Stimulated activated effector memory CD8-positive, alpha-beta T cell treated with anti-CD3 and anti-CD28 coated beads, Interleukin-12 subunit alpha, Interleukin-12 subunit beta, amount 100 ng/mL, for 72 hours (primary cell): ENCODE measurements at places on chromosomes 7 and 10.
A peak's percentile ranks its signal among the peaks of the same experiment; 100 is the strongest.

DNA sequence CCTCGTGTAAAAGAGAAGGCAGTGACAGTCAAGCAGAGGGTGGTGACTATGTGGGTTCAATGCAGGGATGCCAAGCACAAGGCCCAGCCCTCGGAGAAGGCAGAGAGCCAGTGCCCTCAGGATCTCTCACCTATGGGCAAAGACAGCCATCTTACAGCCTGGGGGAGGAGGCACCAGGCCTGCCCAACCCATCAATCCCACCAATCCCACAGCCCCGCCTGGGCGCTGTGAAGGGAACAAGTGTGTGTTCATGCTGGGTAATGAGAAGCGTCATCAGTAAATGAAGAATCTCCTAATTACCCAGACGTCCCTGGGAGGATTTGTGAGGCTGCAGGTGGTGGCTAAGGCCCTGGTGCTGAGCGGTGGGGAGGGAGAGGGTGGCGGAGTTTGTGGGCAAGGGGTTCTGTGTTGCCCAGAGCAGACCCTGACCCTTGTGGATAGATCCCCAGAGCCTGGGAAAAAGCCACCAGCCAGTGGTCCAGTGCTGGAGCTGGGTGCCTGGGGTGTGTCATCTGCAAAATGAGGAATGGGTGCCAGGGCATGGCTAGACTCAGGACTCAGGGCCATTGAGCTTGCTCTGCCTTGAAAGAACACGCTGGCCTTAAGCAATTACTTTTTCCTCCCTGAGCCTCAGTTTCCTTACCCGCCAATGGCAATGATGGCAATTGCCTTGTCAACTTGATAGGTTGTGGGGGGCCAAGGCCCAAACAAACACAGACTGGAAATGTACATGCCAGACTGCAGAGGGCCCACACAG is 128.1 kb upstream of the UNC5B start:
- peak; percentile 30 for DNase-seq

DNA sequence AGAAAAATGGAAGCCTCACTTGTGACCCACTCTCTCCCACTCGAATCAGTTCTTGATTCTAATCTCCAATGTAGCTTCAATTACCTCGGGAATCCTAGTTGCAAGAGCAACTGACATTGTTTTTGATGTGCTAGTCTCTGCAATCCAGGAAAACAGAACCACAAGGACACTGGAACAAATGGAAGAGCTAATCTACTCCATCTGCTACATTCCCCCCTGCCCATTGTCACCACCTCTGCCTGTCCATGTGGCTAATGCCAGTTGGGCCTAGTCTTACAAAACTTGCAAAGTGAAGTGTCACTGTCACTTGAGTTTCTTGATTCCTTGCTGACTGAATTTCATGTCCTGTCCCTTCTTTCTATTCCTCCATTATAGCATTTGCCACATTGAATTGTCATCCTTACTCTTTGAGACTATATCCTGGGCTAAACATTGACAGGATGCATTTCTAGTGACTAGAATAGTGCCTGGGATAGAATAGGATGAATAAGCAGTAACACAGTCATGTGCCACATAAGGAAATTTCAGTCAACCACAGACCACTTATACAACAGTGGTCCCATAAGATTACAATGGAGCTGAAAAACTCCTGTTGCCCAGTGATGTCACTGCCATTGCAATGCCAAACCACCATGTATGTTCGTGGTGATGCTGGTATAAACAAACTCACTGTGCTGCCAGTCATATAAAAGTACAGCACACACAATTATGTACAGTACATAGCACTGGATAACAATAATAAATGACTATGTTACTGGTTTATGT is 13.5 kb downstream of the GCC1 start:
- no peak for DNase-seq

- no peak for DNase-seq
These were observed 227.6 kb downstream of the HPSE2 start for GRCh38 chr10:99008054-99008453.

GRCh38 chr10:44890696-44891563 is 20.2 kb upstream of the TMEM72 start:
- no peak for DNase-seq

DNA sequence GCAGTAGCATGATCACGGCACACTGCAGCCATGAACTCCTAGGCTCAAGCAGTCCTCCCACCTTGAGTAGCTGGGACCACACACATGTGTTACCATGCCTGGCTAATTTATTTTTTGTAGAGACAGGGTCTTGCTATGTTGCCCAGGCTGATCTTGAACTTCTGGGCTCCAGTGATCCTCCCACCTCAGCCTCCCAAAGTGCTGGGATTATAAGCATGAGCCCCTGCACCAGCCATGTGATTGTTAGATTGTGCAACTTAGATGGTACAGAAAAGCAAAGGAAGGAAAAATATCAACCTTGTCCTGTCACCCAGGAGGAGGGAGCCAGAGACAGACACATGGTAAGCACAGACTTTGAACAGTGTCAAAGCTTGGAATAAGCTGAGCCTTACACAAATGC is 73.5 kb downstream of the CCNY start:
- no peak for DNase-seq

- DNase-seq = no peak
These were observed 235.3 kb downstream of the CCDC3 start for GRCh38 chr10:12766223-12766622.

DNA sequence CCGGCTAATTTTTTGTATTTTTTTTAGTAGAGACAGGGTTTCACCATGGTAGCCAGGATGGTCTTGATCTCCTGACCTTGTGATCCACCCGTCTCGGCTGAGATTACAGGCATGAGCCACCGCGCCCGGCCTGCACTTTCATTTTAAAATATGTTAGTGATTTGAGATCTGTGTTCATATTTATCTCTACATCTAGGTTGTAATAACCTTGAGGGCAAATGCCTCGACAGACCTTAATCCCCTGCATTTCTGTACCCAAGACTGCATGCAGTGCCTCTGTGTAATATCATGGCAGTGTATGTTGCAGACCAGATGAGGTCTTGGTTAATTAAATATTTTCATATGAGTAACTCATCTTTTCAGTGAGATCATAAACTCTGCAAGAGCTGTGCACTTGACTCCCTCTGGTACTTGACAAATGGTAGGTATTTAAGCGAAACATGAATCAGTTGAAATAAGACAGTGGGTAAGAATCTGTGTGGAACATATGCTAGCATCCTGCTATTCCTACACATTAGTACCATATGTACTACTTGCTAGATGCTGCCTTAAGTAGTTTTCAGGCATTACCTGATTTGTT is 673.9 kb upstream of the ANKRD30A start:
- DNase-seq = no peak

- no peak for DNase-seq
These were observed 93.0 kb downstream of the ABCC2 start for GRCh38 chr10:99875473-99875872.

GRCh38 chr7:140726281-140726680 is 29.8 kb downstream of the NDUFB2 start:
- no peak for DNase-seq

DNA sequence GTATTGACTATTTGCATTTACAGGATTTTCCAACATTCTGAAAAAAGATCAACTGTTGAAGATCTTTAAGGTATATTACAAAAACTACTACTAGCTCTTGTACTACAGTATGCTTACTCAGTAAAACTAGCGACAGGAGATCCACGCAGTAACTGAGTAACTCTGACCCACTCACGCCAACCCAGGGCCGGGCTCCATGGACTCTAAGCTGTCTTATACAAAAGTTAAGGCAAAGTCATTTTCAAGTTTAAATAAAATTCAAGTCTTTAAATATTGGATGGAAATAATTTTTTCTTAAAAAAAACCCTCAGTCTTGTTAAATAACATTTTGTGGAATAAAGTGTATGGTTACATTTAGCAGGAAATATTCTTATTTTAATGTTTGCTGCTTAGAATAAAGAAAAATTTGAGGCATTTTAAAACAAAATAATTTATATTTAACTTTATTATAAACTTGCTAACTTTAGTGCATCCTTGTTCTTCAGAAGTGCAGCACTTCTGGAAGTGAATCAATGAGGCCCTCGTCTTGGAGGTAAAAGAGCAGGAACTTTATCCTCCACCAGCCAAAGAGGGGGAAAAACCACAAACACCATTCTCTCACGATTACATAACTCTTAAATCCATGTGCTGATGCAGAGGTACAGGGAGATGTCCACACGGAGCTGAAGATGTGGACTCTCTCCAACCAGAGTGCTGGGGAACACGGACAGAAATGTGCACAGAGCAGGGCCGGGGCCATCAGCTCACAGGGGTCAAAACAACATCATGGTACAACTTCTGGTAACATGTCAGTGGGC is 119.9 kb downstream of the LARP4B start:
- DNase-seq = no peak

DNA sequence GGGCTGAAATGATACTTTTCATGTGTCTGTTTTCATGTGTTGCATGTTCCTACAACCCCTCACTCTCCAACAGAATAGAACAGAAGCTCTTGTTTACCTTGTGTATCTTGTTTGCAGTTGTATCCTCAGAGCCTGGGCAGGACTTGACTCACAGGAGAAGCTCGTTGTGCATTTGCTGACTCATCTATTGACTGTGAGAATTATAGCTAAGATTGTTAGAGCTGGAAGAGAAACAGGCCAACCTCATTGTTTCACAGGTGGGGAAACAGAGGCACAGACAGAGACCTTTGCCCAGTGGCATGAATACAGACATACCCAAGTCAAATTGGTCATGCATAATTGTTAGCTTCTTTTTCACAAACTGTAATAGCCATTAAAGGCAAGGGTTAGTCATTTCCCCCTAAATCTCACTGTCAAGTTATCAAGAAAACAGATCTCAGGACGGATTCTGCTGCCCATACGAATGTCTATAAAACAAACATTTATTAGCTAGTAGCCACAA is 4.6 kb upstream of the TSPAN15 start:
- DNase-seq = no peak

DNA sequence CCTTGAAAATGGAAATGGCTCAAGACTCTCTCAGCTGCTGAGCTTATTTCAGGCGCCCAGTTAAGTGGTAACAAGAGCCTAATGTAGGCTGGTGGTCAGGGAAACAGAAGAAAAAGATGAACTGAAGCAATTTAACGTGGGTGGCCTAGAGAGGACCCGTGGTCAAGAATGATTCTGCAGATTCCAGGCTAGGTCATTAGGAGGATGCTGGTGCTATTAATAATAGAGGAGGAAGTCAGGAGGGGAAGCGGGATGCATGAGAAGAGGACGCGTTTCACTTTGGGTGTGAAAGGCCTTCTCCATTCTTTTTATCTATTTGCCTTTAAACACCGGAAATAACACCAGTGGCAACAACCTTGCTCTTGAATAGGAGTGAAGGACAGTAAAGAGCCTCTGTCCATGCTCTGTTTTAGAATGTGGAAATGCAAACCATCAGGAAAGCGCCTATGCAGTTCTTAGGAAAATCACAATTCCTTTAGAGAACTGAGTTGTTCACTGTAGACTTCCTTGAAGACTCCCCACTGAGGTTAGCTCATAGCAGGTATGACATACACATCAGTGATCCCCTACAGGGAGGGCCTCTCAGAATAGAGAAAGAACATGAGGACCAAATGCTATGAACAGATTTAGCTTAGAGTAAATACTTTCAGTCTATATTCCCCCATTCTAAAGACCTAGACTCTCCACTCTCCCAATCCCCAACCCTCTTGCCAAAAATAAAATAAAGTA is 8.6 kb downstream of the LIPA start:
- no peak for DNase-seq

DNA sequence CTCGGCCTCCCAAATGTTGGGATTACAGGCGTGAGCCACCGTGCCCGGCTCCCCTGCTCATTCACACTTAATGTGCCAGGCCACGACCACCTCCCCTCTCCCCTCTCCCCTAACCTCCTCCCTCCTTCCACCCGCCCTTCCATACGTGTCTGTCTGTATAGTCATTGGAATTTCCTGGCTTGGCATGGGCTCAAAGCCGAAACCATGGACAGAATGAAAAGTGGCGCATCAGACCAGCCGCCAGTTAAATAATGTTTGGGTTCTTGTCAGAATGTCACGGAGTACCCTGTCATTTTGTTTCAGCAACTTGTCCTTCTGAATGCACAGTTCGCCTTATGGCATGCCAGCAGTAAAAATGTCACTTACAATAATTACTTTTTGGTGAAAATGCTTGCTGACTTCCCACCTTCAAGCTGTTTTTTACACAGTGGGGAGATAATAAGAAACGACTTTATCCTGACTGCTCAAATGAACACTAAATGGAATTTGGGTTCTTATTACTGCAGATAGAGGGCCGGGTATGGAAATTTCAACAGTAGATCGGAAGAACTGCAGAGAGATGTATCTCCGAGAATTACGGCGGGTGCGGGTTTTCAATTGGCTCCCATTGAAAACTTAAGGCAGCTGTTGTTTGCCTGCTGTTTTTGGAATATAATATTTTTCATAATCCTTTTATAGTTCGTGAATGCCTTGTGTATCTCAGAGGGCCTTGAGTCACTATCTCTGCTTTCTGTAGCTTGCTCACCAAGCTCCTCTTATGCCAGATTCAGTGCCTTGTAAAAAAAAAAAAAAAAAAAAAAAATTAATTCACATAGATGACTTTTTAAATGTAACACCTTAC is 65.5 kb upstream of the SH2B2 start:
- no peak for DNase-seq

DNA sequence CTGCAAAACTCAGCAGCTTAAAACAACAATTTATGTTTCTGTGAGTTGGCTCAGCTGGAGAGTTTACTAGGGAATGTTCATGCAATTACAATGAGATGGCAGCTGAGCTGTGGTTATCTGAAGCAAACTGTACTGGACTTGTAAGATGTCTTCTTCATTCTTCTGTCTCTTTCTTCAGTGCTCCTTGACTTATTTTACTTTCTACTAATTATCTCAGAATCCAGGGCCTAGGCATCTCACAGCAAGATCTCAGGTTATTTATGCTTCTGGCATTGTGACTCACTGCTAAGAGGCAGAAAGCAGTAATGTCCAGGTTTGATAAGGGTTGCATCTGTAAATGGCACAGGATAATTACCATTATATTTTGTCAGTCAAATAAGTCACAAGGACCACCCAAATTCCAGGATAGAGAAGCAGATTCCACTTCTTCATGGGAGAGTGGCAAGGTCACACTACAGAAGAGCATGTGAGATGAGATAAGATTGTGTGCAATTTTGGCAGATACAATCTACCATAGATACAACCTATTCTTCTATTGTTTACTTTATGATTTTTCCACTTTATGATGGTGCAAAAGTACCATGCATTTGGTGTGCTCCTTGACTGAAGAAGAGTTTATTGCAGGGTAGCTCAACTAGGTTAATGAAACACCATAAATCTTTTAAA is 16.8 kb downstream of the VIM start:
- DNase-seq = no peak

GRCh38 chr7:134435161-134435920 is 23.6 kb downstream of the AKR1B1 start:
- DNase-seq = no peak

GRCh38 chr7:42747044-42747443 is 164.8 kb downstream of the C7orf25 start:
- no peak for DNase-seq
